ENCODE measurements at places on chromosomes 11 and 22. TPM values are rescaled to one million over a fixed set of nuclear protein-coding genes. Genes with fewer than 3 reads are reported as not detected.

The GRK2 gene
- total RNA-seq: 60.2 TPM

The DEFB131B gene
- total RNA-seq: not detected

The RBM4 gene
- total RNA-seq: 95.7 TPM

The PYGM gene
- 1.8 TPM for total RNA-seq

The UEVLD gene
- 29.0 TPM for total RNA-seq

The SHANK2 gene
- 2.0 TPM for total RNA-seq

The HTR3B gene
- total RNA-seq: not detected

The ADSL gene
- total RNA-seq: 55.1 TPM

The CARD10 gene
- total RNA-seq: 10.8 TPM

The OR5P2 gene
- not detected for total RNA-seq

The HORMAD2 gene
- not detected for total RNA-seq

The BRSK2 gene
- total RNA-seq: 1.4 TPM

The MYRF gene
- 0.42 TPM for total RNA-seq

The SUSD2 gene
- 5.9 TPM for total RNA-seq

The TPBGL gene
- 1.6 TPM for total RNA-seq

The CCDC157 gene
- 0.77 TPM for total RNA-seq

The MRGPRE gene
- not detected for total RNA-seq

The ZNF215 gene
- total RNA-seq: 2.5 TPM

The LMO1 gene
- not detected for total RNA-seq

The QSER1 gene
- 20.7 TPM for total RNA-seq

The TNNT3 gene
- 22.9 TPM for total RNA-seq

The KCNQ1 gene
- total RNA-seq: 10.7 TPM

The PLEKHA7 gene
- 43.2 TPM for total RNA-seq

The C11orf16 gene
- not detected for total RNA-seq

The TEX12 gene
- not detected for total RNA-seq

The MS4A8 gene
- total RNA-seq: 0.48 TPM

The NXPE1 gene
- total RNA-seq: not detected

The CREB3L1 gene
- 8.4 TPM for total RNA-seq

The C11orf42 gene
- not detected for total RNA-seq

The ENDOD1 gene
- 16.8 TPM for total RNA-seq

The POU2AF2 gene
- not detected for total RNA-seq

The OR10A5 gene
- total RNA-seq: not detected

The OR10A4 gene
- total RNA-seq: not detected

The UPK3A gene
- total RNA-seq: not detected

The KRTAP5-2 gene
- total RNA-seq: not detected

The MS4A1 gene
- total RNA-seq: 0.22 TPM

The ALG9 gene
- total RNA-seq: 161 TPM

The CABP4 gene
- 3.8 TPM for total RNA-seq

The TIGD3 gene
- total RNA-seq: not detected

The HSPB2 gene
- 17.1 TPM for total RNA-seq

The ART1 gene
- not detected for total RNA-seq
